ENCODE measurements at places on chromosomes 16 and 17. TPM values are rescaled to one million over a fixed set of nuclear protein-coding genes. Genes with fewer than 3 reads are reported as not detected.
A peak's percentile ranks its signal among the peaks of the same experiment; 100 is the strongest.

DNA sequence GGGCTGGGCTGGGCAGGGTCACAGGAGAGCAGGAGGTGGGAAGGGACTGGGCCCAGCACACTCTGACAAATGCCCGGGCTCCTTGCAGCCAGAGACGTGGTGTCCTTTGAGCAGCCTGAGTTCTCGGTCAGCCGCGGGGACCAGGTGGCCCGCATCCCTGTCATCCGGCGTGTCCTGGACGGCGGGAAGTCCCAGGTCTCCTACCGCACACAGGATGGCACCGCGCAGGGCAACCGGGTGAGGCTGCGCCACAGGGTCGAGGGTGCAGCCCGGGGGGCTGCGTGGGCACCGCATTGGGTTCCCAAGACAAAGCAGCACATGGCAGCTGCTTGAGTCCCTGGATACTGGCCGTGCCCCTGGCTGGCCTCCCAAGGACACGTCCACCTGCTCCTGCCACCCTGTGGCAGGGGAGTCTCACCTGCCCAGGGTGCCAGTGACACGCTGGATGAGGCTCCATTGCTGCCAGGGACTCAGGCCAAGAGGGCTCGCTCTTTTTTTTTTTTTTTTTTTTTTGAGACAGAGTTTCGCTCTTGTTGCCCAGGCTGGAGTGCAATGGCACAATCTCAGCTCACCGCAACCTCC lies 21.3 kb downstream of the GALK1 start:
- no peak for DNase-seq

- peak; percentile 41 for DNase-seq
Measured at GRCh38 chr17:6753006-6753445, 2.8 kb upstream of the XAF1 start.

GRCh38 chr16:51813609-51814008 lies 662.5 kb upstream of the SALL1 start:
- DNase-seq, result no peak

DNA sequence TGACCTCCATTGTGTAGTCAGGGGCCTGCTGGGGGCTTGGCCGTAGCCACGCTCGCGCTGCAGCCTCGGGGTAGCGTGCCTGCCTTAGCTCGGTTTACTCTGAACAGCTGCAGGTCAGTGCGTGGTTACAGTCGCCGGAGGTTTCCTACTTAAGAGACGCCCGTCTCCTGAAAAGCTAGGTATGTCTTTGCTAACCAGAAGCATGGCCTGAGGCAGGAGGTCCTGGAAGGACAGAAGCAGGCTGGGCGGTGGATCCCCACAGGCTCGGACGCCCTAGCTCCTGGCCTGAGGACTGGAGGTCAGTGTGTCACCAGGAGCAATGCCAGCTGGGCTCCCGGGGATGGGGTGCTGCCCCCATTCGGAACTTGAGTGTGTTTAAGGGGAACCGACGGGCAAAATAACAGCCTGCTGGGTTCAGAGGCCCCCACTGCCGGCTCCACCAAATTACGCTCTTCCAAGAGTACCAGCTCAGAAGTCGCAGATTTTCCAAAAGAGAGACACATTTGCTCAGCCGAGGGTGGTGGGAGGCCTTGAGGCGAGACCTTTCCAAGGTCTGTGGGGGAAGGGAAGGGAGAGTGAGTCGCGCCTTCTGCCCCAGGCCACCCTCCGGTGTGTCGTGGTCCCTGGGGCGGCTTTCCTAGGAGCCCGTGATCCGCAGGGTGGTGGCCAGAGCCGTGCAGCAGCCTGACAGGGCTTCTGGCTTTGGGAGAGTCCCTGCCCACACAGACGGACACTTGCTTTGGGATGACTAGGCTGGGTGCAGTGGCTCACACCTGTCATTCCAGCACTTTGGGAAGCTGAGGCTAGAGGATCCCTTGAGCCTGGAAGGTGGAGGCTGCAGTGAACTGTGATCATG lies 3.9 kb upstream of the GNG13 start:
- no peak for DNase-seq

GRCh38 chr17:41580244-41580575 lies 6.5 kb downstream of the KRT14 start:
- DNase-seq, result no peak

DNA sequence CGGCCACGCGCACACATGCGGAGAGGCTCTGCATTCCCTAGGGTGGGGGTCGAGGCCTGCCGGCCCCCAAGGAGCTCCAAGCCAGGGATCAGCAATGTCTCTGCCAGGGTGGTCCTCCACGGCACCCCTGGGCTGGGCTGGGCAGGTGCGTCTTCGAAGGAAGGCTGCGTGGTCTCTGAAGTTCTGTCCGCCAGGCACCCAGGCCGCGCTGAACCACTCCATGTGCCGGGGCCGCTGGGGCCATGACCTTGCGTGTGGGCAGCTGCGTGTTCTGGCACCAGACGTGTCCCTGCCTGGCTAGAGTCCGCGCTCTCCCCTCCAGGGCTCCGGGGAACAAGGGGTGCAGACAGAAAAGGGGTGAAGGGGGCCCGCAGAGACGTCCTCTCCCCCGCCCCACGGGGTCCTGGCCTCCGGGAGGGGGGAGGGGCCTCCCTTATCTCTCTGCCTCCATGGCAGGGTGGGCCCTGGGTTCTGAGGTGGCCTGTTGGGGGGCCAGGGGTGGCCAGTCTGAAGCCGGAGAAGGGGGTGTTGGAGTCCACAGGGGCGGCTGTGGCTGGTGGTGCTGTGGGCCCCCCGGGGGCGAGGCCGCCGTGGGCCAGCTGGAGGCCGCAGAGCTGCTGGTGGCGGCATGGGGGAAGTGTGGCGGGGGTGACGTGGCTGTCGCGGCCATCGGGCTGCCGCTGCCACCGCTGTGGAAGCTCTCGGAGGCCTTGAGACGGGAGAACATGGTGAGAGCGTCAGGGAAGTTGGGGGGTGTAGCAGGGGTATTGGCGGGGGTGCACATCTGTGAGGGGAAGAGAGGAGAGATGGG lies 5.3 kb downstream of the UBALD1 start:
- peak; percentile 14 for DNase-seq

DNA sequence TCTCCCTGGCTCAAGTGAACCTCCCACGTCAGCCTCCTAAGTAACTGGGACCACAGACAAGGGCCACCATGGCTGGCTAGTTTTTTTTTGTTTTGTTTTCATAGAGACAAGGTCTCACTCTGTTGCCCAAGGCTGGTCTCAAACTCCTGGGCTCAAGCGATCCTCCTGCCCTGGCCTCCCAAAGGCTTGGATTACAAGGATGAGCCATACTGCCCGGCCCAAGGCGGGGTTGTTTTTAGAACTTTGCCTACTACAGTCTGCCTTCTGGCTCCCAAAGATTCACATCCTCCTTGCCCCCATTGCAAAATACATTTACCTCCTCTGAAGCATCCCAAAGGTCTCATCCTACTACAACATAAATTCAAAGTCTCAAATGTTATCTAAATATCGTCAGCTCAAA lies 49.5 kb upstream of the PHOSPHO1 start:
- no peak for DNase-seq

DNA sequence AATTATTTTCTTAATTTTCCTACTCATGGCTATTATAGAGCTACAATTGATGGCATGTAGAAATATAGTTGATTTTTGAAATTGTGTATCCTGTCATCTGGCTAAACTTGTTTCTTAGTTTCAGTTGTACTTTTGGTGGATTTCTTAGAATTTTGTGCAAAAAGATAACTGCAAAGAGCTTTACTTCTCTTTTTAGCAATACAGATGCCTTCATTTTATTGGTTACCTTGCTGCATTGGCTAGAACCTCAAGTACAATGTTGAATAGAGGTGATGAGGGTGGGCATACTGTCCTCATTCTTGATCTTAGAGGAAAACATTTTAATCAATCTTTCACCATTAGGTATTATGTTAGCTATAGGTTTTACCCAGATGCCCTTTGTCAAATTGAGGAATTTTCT lies 67.9 kb downstream of the METRNL start:
- DNase-seq, result no peak

DNA sequence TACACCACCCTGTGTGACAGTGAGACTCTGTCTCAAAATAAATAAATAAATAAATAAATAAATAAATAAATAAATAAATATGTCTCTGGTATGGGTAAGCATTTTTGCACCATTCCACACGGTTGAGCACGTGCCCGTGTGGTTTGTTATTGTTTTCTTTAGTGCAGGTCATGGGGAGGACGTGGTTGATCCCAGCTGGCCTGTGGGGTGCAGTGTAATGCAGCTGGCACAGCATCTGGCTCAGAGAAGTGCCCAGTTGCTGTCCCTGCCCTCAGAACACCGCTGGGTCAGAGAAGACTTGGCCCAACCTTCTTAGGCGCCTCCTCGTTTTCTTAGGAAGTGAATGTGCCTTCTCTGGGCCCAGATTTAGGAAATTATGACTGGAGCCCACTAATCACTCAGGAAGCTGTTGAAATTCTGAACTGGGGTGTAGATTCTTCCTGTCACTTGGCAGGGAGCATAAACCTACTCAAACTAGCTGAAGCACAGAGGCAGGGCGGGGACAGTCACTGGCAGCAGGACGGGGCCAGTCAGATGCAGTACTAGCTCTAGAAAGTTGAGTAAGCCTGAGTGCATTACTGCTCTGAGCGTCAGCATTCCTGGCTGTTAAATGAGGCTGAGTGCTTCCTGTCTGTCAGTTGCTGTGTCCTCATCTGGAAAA lies 85.9 kb downstream of the SNX29 start:
- no peak for DNase-seq

GRCh38 chr17:81489012-81489997 lies 23.3 kb downstream of the ACTG1 start:
- no peak for DNase-seq

GRCh38 chr16:79170555-79171246 lies 429.8 kb downstream of the MAF start:
- no peak for DNase-seq

GRCh38 chr17:18228176-18228682 lies 2.8 kb downstream of the LLGL1 start:
- peak; percentile 28 for DNase-seq

Gene TBC1D3D
- not detected for total RNA-seq

Gene CD300H
- total RNA-seq, result not detected

Gene TBC1D3I
- under 0.01 TPM for total RNA-seq

Gene ADCY7
- total RNA-seq, result 9.8 TPM

Gene SLC6A2
- under 0.01 TPM for total RNA-seq

Data from frontal cortex (tissue), 4 donors.